ENCODE measurements at places on chromosomes 4 and X.

DNA sequence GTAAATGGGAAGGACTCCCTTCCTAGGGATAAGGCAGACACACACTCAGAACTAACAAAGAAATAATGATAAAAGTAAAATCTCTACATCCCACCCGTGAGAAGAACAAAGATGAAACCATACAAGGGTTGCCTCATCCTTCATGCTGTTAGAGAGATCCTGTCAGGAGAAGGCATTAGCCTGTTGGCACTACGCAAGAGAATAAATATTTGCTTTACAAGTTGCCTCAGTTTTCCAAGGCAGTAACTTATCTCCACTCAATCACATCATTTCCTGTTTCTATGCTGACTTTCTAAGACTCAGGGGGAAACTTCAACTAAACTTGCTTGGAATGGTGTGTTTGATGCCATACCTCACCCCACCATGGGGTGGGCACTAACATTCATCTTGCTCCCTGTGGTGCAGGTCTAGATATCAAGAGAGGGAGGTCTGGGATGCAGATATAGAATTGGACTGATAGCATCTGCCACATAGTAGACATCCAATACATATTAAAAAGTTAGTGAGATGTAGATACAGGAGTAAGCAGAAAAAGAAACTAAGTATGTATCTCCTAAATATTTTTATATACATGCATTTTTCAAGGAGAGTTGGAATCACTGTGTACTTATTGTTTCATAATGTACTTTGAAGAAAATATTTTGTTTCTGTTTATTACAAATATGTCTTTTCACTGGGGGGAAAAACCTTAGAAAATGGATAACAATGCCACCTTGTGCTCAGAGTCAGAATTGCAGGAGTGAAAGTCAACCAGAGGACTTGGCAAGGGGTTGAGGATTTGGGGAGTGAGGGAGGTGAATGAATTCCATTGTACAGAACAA, 57.2 kb upstream of the BEX4 start:
- DNase-seq = peak; percentile 15

GRCh38 chrX:39453889-39454621, 643.7 kb downstream of the BCOR start:
- no peak for DNase-seq

- no peak for DNase-seq
Observed at GRCh38 chrX:47815901-47816845, 20.5 kb upstream of the ZNF81 start.

DNA sequence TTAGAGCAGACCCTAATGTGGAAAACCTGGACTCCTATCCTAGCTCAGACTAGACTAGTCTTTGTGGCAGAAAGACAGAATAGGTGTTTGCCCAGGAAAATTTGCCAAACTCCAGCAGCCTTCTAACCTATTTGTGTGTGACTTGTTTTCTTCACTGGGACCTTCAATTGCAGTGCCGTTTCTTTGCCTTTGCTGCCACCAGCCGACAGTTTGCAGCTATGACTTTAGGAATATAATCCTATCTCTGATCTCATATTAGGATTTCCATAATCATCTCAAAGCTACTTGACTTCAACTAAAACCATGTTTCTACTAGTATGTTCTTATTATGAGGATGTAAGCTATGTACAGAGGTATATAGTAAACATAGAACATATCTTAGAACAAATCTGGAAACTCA, 60.2 kb upstream of the PGAM4 start:
- peak; percentile 9 for DNase-seq

DNA sequence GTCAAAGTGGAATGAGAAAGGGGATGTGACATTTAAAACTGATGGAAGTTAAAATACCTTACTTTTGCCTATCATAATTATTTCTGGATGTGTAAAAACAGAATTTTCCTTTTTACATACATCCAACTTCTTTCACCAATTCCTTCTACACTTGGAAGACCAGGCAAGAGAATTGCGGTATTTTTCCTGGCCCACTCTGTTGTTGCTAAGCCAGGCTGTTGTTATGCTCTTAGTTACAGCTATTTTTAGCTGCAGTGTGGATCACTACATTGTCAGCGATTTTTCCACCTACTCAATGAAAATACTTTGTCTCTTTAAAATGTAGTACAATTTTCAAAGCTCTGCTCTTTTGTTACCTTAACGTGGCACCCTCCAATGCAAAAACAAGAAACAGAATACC, 43.4 kb downstream of the NKX6-1 start:
- DNase-seq = no peak

GRCh38 chr4:80852061-80852460, 178.4 kb upstream of the BMP3 start:
- no peak for DNase-seq

GRCh38 chrX:149461746-149462145, 43.4 kb downstream of the IDS start:
- no peak for DNase-seq

- peak; percentile 83 for DNase-seq
Observed at GRCh38 chr4:99816545-99817308, at the start of gene DAPP1. TSS of gene DAPP1 (plus strand) at chr4:99816827. CDS start at chr4:99816914, 87 bp downstream.

GRCh38 chrX:150482537-150483206, 85.7 kb upstream of the MTM1 start:
- peak; percentile 64 for DNase-seq

DNA sequence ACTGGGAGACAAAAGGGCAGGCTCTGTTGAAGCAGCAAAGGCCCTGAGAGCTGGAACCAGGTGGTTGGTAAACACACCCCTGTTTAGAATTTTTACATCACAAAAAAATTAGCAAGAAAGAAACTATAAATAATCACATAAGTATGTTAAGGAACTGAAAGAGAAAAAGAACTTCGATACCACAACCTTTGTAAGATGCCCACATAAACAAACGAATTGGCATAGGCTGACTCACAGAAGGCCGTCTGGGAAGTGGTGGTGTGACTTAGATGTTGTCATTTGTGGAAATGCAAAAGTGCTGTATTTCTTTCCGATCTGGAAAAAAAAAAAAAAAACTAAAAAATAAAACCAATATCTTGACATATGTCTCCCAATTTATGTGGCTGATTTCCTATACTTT, 235.1 kb downstream of the USP46 start:
- DNase-seq = no peak

DNA sequence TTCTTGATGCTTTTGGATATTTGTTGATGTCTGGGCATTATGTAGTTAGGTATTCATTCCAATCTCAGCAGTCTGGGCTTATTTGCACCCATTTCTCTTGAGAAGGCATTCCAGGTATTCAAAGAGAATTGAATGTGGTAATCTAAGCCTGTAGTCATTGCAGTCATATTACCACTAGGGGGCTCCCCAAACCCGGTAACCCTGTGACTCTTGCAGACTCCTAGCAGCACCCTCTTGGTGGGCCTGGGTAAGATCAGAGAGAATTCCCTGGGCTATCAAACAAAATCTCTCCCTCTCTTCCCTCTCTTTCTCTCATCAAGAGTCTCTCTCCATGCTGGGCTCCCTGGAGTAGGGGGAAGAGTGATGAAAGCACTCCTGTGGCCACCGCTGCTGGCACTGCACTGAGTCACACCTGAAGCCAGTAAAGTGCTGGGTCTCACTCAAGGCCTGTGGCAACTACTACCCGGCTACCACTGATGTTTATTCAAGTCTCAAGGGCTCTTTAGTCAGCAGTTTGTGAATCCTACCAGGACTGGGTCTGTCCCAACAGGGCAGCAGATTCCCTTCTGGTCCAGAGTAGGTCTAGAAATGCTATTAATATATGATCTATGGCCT, 187.7 kb upstream of the NUDT10 start:
- DNase-seq = peak; percentile 36

- no peak for DNase-seq
Observed at GRCh38 chrX:129655547-129656249, 942 bp upstream of the APLN start.

Data from activated CD4-positive, alpha-beta T cell treated with anti-CD3 and anti-CD28 coated beads for 48 hours (primary cell).